ENCODE measurements at places on chromosomes 6 and 20.

GRCh38 chr6:12286373-12287110 is 3.6 kb upstream of the EDN1 start:
- DNase-seq, result no peak

DNA sequence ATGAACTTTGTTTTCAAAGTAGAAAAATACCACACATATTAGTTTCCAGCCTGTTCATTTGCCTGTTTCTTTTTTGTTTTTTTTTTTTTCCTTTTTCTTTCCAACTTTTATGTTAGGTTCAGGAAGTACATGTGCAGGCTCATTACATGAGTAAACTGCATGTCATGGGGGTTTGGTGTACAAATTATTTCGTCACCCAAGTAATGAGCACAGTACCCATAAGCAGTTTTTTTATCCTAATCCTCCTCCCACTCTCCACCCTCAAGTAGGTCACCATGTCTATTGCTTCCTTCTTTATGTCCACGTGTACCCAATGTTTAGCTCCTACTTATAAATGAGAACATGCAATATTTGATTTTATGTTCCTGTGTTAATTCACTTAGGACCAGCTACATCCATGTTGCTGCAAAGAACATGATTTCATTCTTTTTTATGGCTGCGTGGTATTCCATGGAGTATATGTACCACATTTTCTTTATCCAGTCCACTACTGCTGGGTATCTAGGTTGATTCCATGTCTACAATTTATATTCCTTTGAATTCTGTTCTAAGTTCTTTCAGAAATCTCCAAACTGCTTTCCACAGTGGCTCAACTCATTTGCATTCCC is 31.8 kb downstream of the SNX14 start:
- no peak for DNase-seq

- no peak for DNase-seq
Observed at GRCh38 chr20:17594443-17594842, 24.6 kb downstream of the DSTN start.

DNA sequence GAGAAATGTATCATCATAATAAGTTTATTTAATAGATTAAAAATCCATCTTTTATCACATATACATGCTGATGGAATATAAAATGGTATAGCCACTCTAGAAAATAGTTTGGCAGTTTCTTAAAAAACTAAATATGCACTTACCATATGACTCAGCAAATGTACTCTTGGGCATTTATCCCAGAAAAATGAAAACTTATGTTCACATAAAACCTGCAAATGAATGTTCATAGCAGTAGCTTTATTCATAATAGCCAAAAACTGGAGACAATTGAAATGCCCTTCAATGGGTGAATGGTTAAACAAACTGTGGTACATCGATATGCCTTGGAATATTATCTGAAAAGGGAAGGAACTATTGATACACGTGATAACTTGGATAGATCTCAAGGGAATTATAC is 6.4 kb upstream of the NCOA7 start:
- DNase-seq, result no peak

- DNase-seq, result no peak
Observed at GRCh38 chr6:158868122-158868480, 48.9 kb upstream of the EZR start.

GRCh38 chr6:122609881-122610689 is at the start of gene PKIB:
Gene PKIB, plus strand, starts transcription at chr6:122610405. Its CDS starts 107,390 bp downstream, at chr6:122717795.
- DNase-seq, result peak; percentile 66

GRCh38 chr6:43770372-43771209 is 580 bp downstream of the VEGFA start:
- no peak for DNase-seq

DNA sequence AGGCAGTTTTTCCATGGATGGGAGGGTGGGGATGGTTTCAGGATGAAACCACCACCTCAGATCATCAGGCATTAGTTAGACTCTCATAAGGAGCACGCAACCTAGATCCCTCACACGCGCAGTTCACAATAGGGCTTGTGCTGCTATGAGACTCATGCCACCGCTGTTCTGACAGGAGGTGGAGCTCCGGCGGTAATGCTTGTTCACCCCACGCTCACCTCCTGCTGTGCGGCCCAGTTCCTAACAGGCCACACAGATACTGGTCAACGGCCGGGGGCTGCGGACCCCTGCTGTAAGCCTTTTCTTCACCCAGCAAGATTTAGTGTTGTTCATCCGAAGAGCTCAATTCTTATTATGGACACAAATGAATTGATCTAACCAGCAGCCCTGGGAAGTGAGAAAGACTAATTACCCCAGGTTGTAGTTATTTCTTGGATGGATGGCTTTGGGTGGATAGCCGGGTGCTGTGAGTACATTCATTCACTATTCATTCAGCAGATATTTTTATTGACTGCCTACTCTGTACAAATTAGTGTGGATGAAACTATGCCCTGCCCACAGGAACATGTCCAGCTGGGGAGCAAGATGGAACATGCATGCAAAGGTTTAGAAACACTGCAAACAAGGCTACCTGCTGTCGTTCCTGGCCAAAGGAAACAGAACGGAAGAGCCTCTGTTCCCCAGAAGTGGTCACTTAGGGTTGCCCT is 57.2 kb downstream of the RIOK1 start:
- DNase-seq, result no peak

GRCh38 chr6:43896329-43897255 is 126.6 kb downstream of the VEGFA start:
- DNase-seq, result no peak

DNA sequence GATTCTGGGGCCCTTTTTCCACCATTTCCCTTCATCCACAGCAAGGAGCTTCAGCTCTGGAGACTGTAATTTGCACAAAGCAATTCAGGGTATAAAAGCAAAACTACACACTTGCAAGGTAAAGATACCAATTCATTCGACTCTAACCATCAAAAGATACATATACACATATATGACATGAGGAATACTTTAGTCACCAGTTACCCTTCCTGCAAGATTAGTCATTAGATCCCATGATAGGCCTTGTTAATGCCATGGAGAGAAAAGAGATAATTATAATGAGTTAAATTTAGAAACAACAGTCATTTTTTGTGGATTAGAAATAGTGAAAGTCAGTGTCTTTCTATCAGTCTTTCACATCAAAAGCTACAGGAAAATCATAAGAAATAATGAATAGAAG is 204.2 kb downstream of the KCNQ5 start:
- no peak for DNase-seq

GRCh38 chr20:62391165-62392076 is 4.5 kb downstream of the RPS21 start:
- no peak for DNase-seq

- DNase-seq, result no peak
Observed at GRCh38 chr6:123888771-123889513, 85.3 kb downstream of the NKAIN2 start.

DNA sequence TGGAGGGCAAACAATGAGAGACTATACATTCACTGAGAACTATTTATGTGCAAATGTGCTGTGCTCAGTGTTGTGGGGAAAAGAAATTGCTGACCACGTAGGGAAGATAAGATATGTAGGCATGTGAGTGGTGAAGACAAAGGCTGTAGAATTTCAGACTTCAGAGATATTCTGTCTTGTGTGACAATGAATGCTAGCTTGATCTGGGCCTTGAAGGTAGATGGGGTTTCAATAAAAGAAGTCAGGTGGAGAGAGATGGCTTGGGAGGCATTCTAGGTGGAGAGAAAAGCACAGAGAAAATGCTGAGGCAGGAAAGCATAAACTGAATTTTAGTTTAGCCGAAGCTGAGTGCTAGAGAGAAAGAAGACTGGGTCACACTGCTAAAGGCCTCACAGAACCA is 56.8 kb upstream of the EEF1A1 start:
- no peak for DNase-seq

DNA sequence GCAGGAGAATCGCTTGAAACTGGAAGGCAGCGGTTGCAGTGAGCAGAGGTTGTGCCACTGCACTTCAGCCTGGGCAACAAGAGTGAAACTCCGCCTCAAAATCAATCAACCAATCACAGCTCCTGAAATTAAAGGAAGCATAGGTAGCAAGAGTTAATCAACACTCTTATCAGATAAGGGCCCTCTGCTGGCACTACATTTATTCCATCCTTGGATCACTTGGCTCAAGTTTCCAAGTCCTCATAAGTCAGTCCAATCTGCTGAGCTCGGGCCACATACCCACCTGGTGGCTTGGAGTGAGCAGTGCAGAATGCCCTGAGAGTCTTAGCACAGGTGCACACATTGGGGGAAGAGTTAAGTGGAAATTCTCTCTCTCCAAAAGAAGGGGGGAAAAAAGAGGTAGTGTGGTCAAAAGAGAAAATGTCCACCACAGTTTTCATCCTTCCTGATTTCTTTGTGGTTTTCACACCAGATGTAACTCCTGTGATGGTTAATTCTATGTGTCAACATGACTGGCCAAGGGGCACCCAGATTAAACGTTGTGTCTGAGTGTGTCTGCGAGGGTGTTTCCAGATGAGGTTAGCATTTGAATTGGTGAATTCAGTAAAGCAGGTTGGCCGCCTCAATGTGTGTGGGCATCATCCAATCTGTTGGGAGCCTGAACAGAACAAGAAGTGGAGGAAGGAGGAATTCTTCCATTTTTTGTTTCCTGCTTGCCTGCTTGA is 14.2 kb upstream of the FAM8A1 start:
- peak; percentile 11 for DNase-seq

- DNase-seq, result no peak
Observed at GRCh38 chr20:38616457-38616856, 14.8 kb downstream of the ARHGAP40 start.

DNA sequence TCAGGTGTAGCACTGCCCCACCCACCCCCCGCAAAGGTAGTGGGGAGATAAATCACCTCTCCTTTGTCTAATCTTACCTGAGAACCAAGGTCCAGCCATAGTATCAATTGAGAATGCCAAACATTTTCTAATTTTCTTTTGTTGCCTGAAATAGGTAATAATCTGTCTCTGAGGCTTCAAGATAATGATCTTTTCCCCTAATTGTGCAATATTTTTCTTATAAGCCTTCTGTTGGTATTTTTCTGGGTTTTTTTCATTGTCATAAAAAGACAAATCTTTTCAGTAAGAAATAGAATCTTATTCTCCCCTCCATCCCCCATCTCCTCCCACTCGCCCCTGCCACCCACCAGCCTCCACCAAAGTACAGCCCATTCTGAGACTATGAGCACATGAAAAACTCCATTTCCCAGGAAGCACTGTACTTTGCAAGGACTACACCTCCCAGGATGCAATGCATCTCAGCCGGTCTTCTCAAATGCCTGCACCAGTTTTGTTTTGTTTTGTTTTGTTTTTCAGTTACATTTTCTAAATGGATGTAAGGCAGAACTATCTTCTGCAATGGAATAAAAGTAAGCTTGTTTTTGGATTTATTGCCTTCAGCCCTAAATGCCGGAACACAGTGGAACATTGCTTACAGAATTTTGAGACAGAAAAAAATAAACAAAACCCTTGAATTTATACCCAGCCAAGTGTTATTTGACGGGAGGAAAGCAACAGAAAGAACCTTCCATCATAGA is 268.0 kb downstream of the TFAP2A start:
- no peak for DNase-seq

GRCh38 chr20:46206992-46207549 is 89.0 kb downstream of the CD40 start:
- DNase-seq, result no peak

DNA sequence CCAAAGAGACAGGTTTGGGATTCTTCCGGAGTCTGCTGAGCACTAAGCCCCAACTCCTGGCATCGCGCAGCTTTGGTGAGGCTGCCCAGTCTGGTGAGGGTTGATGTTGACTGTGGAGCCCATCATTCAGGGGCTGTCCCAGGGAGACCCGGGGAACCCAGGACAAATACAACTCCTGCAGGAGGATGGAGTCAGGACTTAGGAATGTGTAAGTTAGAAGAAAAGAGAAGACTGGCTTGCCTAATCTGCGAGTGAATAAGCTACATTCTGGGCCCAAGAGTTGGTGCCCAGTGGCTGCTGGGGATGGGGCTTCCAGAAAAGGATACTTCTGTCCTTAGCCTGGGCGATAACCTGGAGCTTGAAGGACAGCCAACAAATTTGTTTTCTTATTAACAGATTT is 47.9 kb downstream of the STK35 start:
- DNase-seq, result no peak

- DNase-seq, result no peak
Observed at GRCh38 chr6:129704708-129705107, 5.3 kb downstream of the ARHGAP18 start.

GRCh38 chr6:165864218-165864617 is 201.2 kb upstream of the PDE10A start:
- no peak for DNase-seq

DNA sequence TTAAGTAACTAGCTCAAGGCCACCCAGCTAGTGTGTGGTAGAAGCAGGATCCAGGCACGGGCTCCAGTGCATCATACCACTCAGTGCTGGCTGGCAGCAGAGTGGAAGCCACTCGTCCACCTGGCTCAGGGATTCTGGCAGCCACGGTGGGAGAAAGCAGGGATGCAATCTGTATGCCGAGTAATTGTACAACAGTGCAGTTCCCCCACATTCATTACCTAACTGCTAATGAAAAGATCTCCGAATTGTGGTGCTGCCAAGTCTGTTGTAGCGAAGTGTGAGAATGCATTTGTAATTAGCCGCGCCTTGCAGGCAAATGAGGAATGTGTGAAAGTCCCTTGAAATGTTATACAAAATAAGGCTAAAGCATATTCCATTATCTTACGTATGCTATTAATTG is 29.0 kb downstream of the KCNG1 start:
- no peak for DNase-seq

GRCh38 chr6:146968041-146968760 is 236.0 kb upstream of the STXBP5 start:
- DNase-seq, result no peak

GRCh38 chr6:149897015-149897697 is 757 bp downstream of the RAET1E start:
- no peak for DNase-seq

- no peak for DNase-seq
Observed at GRCh38 chr20:56857950-56858349, 228.8 kb downstream of the TFAP2C start.

DNA sequence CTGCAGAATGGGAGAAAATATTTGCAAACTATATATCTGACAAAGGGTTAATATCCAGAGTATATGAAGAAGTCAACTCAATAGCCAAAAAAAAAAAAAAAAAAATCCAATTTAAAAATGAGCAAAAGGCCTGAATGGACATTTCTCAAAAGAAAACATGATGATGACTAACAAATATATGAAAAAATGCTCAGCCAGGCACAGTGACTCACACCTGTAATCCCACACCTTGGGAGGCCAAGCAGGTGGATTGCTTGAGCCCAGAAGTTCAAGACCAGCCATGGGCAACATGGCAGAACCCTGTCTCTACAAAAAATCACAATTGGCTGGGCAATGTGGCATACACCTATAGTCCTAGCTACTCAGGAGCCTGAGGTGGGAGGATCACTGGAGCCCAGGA is 2.1 kb upstream of the ECHDC1 start:
- no peak for DNase-seq

- DNase-seq, result no peak
Observed at GRCh38 chr20:9877932-9878495, 39.1 kb upstream of the PAK5 start.

- no peak for DNase-seq
Observed at GRCh38 chr6:25946631-25947030, 16.0 kb upstream of the TRIM38 start.
